ENCODE measurements at places on chromosomes 1 and 21. TPM values are rescaled to one million over a fixed set of nuclear protein-coding genes. Genes with fewer than 3 reads are reported as not detected.

The PLA2G2C gene
- total RNA-seq = not detected

- DNase-seq = no peak
Measured at GRCh38 chr1:34684266-34684665, 70.6 kb upstream of the GJB5 start.

The ADAMTSL4 gene
- 3.1 TPM for total RNA-seq

The ATG4C gene
- total RNA-seq = 12.1 TPM

- DNase-seq = no peak
Measured at GRCh38 chr1:151855933-151856332, 2.4 kb upstream of the THEM5 start.

DNA sequence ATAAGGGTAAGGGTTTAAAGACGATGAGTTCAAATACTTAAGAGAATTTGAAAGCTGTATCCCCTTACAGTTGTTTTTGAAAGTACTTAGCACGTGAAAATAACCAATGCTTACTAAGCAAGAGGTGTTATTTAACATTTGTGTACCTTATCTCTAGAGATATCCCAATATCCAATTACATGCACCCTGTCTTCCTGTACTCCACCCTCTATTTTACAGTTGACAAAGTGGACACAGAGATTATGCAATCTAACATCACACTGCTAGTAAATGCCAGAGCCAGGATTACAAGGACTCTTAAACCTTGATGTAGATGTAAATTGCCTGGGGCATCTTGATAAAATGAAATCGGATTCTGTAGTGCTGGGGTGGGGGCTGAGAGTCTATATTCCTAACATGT is 72.0 kb downstream of the GDAP2 start:
- DNase-seq = no peak

DNA sequence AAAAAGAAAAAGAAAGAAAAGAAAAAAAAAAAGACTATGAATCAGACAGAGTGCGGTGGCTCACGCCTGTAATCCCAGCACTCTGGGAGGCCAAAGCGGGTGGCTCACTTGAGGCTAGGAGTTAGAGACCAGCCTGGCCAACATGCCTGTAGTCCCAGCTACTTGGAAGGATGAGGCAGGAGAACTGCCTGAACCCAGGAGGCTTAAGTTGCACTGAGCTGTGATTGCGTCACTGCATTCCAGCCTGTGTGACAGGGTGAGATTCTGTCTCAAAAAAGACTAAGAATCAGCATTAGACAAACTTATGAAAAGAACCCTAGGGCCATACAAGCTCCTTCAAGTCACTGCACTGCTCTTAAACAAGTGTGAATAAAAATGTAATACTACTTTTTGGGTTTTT is 16.9 kb downstream of the PSMB4 start:
- DNase-seq = peak; percentile 66

DNA sequence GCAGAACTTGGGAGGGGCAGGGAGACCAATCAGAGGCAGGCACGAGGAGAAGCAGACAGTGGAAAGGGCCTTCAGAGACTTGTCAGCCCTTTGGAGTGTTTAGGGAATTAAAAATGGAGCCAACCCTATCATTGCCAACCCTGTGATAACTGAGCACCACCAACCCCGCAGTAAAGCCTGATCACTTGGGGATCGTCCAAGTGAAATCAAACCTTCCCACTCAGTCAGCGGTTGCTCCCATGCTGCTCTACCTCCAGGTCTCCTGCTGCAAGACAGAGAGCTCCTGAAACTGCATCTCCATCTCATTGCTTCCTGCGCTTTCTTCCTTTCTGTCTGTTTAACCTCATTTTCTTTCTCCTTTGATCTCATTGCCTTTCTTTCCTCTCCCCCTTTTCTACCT is 4.8 kb upstream of the ACKR1 start:
- DNase-seq = no peak

Data from LHCN-M2 (cell line).